ENCODE measurements at places on chromosomes 3 and 15. TPM values are rescaled to one million over a fixed set of nuclear protein-coding genes. Genes with fewer than 3 reads are reported as not detected.

GRCh38 chr3:14118400-14119381 lies 6.0 kb downstream of the CHCHD4 start:
- no peak for DNase-seq

DNA sequence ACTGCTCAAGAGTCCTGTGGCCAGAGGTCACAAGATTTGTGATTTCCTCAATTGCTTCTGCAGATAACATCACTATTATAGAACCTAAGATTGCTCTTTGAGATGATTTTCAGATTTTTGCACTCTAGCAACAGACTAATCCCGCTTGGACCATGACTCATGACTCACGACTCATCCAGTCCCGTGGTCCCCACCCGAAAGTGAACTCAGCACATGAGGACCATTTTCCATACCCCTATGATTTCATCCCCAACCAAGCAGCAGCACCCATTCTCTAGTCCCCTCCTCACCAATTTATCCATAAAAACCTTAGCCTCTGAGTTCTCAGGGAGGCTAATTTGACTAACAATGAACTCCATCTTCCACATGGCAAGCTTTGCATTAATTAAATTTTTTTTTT lies 106.3 kb upstream of the ALCAM start:
- no peak for DNase-seq

Gene CAMP
- total RNA-seq: not detected

DNA sequence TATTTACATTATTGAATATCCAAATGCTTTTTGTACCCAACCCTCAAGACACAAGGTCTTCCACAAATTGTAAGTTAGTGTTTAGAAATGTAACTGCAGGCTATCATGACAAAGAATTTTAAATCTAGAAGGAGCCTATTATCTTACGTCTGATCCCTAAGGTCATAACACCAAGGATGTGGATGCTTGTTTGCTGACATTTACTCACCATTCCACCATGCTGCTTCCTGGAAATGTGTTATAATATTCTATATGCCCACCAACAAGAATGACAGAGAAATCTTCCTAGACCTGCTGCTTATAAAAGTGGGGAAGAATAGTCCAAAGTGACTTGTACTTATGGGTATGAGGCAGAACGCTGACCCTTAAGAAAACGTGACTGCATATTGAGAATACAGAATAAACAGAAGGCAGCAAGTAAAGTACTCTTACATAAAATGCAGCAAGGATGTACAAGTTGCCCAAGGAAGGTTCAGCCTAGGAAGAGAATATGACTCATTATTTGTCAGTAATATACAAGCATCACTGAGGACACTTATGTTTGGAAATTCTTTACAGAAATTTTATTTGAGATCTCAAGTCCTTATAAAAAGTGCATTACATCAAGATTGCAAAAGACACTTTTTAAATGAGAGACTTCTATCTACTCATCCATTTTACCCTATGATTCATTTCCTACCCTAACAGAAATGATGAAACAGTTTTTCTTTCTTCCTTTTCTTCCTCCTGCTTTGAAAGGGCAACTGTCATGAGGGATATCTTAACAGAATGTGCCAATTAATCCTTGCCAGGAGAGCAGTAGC lies 59.6 kb downstream of the ESYT3 start:
- no peak for DNase-seq
